Stimulated activated CD4-positive, alpha-beta T cell treated with anti-CD3 and anti-CD28 coated beads, Interleukin-15, amount 100 ng/mL, for 48 hours (primary cell): ENCODE measurements at places on chromosomes 5 and 9.

GRCh38 chr9:134783699-134784039, 96.9 kb upstream of the FCN2 start:
- DNase-seq: no peak

DNA sequence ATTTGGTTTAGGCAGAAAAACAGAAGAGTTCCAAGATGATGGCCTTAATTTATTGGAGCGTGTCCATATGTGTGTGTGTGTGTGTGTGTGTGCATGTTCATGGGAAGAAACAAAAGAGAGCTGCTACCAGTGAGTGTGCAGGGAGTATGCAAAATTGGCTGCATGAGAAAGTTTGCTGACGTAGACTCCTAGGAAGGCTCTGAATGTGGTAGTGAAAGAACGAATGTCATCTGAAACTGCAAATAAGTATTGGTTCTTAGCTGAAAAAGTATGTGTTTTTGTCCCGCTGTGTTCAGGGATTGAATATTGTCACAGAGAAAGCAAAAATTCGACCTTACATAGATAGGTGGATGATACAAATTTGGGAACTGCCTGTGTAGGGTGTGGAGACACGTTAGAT, 542.6 kb upstream of the COX7C start:
- no peak for DNase-seq

GRCh38 chr5:117144086-117144485, 569.5 kb upstream of the SEMA6A start:
- no peak for DNase-seq

GRCh38 chr5:58582803-58583491, at the start of gene RAB3C:
TSS of gene RAB3C (plus strand) at chr5:58583075. CDS start at chr5:58583209, 134 bp downstream.
- DNase-seq: peak; percentile 52

DNA sequence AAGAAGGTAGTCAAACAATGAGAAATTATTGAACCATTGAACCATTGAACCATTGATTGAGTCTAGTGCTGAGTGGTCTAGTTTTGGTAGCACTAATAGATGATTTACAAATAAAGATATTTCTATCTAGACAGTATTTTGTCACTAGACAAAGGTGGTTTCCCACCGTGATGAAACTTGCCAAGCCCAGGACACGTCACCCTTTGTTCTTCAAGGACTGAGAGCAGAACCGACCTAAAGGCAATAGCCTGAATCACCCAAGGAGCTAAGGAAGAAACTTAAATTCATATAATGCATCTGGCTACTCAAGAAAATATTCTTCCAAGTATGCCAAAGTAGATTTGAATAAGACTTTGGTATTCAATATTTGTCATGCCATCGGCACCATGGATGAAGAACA, 103.3 kb downstream of the ESM1 start:
- DNase-seq: no peak

GRCh38 chr5:44943647-44944046, 134.9 kb downstream of the MRPS30 start:
- DNase-seq: no peak

GRCh38 chr5:68432682-68433081, 217.1 kb downstream of the PIK3R1 start:
- no peak for DNase-seq

- DNase-seq: no peak
Observed at GRCh38 chr5:5295351-5295750, 127.1 kb upstream of the ICE1 start.

GRCh38 chr5:89120719-89121118, 237.7 kb upstream of the MEF2C start:
- no peak for DNase-seq

GRCh38 chr5:61217214-61217613, 54.9 kb upstream of the SMIM15 start:
- DNase-seq: no peak

GRCh38 chr5:60649288-60649917, 50.6 kb downstream of the DEPDC1B start:
- DNase-seq: no peak

- DNase-seq: no peak
Observed at GRCh38 chr5:140166911-140167310, 8.1 kb upstream of the CYSTM1 start.

DNA sequence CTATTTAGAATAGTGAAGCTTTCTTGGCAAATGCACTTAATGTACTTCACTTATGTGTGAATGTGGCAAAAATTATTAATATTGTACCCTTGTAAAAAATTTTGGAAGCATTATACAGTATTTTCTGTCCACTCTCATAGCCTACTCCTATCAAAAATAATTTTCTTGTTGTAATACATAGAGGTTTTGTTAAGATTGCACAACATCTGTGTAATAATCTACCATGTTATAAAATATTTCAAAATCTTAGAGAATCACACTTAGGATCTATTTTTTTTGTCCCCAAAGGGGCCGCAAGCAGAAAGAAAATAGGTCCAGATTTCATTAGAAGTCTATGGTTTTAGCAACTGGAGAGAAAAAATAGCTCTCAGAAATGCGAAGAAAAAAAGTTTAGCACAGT, 945.9 kb downstream of the CDH18 start:
- DNase-seq: no peak

- DNase-seq: no peak
Observed at GRCh38 chr5:27962198-27962597, 923.8 kb upstream of the CDH9 start.

DNA sequence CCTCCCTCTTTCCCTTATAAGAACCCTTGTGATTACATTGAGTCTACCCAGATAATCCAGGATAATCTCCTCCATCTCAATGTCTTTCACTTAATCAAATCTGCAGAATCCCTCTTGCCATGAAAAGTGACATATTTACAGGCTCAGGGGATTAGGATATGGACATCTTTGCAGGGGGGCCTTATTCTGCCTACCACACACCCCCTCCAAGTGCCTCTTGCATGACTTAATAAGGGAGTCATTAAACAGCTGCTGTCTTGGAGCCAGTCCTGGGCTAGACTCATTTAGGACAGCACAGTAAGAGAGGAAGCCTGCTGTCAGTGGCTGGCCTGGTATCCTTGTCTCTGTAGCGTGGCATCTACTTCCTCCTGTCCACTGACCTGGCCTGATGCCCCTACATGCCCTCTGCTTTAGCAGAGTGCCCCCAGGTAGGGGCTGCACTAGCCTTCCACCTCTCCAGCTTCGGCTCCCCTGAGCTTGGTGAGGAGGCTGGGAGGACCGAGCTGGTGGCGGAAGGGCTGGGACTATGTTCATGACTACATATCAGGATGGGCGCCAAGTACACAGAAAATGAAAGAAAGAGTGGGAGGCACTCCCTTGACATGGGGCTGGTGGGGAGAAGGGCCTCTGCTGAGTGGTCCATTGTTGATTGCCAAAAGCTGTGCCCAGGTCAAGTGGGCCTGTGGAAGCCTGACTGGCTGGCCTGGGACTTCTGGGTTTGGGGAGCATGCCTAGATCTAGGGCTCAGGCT, 17.2 kb downstream of the ENHO start:
- DNase-seq: no peak

DNA sequence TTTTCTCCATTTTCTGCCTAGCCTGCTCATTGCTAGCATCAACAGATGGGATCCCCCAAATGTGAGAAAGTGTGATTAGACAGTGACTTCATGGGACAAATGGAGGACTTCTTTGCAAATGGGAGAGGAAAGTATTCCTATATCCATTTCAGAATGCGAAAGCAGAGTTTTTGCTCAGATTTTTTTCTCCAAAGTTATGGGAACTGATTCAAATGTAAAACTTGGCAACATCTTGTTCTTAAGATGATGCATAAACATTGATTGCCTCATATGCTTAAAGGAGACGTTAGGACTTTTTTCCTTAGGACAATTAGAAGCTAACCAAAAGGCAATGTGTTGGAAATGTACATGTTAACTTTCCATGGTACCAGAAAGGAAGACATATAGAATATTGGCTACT, 704.3 kb upstream of the ZNF608 start:
- DNase-seq: no peak

- no peak for DNase-seq
Observed at GRCh38 chr9:92696619-92697018, 26.7 kb upstream of the IPPK start.

DNA sequence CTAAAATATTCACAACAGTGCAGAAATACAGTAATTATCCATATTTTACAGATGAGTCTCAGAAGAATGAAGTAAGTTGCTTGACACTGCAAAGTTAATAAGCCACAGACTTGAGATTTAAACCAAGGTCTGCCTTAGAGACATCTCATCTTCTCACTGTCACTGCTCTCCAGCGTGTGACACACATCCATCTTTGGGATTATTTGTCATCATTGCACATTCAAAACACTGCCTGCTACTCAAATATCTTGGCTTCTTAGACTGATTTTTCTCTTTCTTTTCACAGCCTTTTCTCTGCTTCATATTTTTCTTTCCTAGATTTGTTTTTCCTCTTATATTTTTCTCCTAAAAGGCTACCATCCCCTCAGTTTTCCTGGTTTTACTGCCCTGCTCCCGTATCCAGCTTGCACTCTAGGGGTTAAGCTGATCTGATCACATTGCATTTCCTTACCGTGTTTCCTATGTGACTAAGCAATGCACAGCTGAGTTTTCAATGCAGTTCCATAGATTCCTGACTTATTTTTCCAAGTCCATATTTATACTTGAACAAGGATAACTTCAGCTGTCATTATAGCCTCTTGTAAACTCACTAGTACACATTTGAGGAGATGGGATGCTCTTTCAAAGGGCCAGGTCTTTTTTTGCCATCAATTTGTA, 353.0 kb downstream of the PLK2 start:
- no peak for DNase-seq

DNA sequence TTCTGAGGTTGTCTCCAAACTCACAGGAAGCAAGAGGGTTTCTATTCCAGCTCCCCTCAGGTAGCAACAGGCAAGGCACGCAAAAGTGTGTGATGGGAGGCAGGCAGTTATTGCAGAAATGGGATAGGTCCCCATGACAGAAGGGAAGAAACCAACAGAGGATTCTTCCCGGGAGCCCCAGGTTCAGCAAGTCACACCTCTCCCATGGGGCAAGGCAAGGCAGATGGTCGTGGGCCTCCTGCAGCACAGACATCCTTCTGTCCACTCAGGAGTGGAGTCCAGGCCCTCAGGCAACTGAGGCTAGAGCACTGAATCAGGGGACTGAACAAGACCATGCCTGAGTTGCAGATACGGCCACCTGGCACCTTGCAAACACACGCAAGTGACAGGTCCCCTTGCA, 424.9 kb upstream of the IRX4 start:
- DNase-seq: no peak

DNA sequence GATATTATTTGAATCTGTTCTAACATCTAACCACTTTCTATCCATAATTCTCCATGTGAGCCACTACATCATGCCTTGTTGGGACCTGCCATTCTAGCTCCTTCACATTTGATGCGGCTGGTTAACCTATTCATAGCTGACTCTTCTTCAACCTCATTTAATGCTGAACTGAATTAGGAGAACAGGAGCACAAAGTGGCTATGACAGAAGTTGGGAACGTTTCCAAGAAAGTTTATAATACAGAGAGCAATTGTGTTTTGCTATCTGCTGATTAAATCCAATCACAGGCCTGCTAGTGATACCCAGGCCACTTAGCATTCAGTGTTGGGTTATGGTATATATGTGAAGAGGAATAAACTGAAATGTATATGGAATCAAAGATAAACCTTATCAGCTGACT, 440.3 kb downstream of the PTPRD start:
- no peak for DNase-seq

DNA sequence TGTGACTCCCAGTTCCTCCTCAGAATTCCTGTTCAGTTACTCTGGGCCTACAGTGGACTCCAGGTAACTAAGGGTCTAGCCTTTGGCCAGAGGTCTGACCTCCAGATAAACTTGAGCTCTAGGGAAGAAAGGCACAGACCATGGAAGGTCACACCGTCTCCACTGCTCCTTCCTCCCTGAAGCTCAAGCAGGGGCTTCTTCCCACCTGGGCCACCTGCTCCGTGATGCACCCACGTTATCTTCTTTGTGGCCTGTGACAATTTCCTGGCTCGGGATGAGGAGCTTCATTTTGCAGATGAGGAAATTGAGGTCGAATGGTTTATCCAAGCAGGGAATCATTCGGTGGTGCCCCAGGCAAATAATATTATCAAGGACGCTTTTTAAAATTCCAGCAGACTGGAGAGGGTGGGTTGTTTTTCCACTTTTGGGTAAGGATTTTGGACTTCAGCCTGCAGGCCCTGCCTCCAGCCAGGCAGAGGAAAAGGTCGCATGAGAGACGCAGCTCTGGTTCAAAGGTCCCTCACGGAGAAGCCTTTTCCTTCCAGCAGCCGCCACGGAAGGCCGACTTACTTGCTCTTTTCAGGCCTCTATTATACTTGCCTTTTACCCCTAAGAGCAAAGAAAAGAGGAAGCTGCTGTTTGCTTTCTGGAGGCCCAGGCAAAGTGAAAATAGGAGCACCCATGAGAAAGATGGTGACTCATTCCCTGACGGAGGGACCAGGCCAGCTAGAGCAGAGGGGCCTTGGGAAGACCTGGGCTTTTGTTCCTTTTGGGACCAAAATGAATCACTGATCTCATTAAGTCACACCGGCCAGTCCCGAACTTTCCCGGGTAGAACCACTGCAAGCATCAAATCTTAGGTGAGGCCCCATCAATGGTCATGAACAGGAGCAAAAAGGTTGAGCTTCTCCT, 22.8 kb upstream of the DUSP1 start:
- DNase-seq: no peak

- no peak for DNase-seq
Observed at GRCh38 chr5:54792611-54793404, 192.6 kb downstream of the ESM1 start.

DNA sequence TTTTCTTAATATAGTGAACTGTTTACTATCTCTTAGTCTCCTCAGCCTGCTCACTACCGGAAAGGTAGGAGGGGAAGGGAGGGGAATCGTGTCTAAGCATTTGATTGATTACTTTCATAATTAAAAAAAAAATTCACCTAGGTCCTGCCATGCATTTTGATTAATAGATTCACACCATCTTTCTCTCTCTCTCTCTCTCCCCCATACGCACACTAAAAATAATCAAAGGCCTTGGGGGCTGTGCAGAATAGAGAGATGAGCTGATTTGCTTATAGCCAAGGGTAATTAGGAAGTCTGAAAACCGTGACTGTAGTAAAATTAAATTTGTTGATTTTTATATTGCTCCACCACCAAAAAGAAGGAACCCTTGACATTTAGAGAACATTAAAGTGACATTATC, 49.6 kb downstream of the CD180 start:
- no peak for DNase-seq

GRCh38 chr5:80142996-80143395, 107.8 kb downstream of the THBS4 start:
- DNase-seq: no peak

DNA sequence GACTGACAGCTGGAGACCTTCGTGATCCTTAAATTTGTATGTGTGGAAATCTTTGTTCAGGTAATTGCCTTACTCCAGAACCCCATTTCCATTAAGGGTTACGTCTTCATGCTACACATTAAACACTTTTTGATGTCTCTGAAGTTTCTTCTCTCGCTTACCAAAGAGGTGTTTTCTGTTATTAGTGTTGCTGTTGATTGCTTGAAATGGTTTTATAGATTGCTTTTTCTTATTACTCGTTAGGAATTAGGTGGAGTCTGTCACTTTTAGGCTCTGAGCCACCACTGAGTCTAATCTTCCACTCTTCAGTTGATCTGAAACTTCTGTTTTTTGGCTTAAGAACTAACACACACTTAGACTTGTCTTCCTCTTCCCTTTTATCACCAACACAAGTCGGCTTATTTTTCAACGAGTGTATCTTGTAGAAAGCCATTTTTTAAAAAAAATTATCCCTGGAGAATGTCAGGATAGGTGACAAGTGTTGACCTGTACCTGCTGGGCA, 62.2 kb upstream of the PPARGC1B start:
- no peak for DNase-seq

GRCh38 chr9:19931098-19931890, 142.5 kb upstream of the SLC24A2 start:
- DNase-seq: no peak

GRCh38 chr9:130962418-130963316, 23.6 kb upstream of the FIBCD1 start:
- no peak for DNase-seq
